ENCODE measurements at places on chromosomes 6 and 20. TPM values are rescaled to one million over a fixed set of nuclear protein-coding genes. Genes with fewer than 3 reads are reported as not detected.

The TMEM151B gene
- total RNA-seq, result not detected

The ZNF335 gene
- 43.3 TPM for total RNA-seq

The FRS3 gene
- total RNA-seq, result 8.3 TPM

The GHRH gene
- total RNA-seq, result not detected

The RIPPLY2 gene
- total RNA-seq, result not detected

The SYNDIG1 gene
- not detected for total RNA-seq

The RSPH9 gene
- not detected for total RNA-seq

The SYCP2 gene
- total RNA-seq, result 13.4 TPM

The POU3F2 gene
- total RNA-seq, result not detected

The PIGU gene
- 19.1 TPM for total RNA-seq

The SLC17A2 gene
- not detected for total RNA-seq

The THBD gene
- 0.22 TPM for total RNA-seq

The OSBPL2 gene
- total RNA-seq, result 47.2 TPM

The SSTR4 gene
- not detected for total RNA-seq

The CCM2L gene
- total RNA-seq, result not detected

The TRIM31 gene
- total RNA-seq, result not detected

The FAM83C gene
- total RNA-seq, result not detected

The SPATA25 gene
- 2.0 TPM for total RNA-seq

The LY6G6C gene
- not detected for total RNA-seq

The MYLK2 gene
- 0.39 TPM for total RNA-seq

The CST7 gene
- total RNA-seq, result 92.0 TPM

The ANKRD6 gene
- total RNA-seq, result 14.7 TPM

The LINC00237 gene
- 0.33 TPM for total RNA-seq

The CFAP61 gene
- total RNA-seq, result not detected

The PPP1R3G gene
- total RNA-seq, result 0.17 TPM

The MATN4 gene
- 0.14 TPM for total RNA-seq

The GCNT2 gene
- 7.5 TPM for total RNA-seq

The FGD2 gene
- total RNA-seq, result 9.8 TPM

The PRSS16 gene
- 0.86 TPM for total RNA-seq

The KCNK17 gene
- total RNA-seq, result not detected

The OTOR gene
- total RNA-seq, result not detected

The ZC2HC1B gene
- not detected for total RNA-seq

The TAGAP gene
- total RNA-seq, result 106 TPM

The RAB32 gene
- not detected for total RNA-seq

The ADA gene
- total RNA-seq, result 98.8 TPM

The ZNF165 gene
- 1.2 TPM for total RNA-seq

Data from activated naive CD8-positive, alpha-beta T cell treated with anti-CD3 and anti-CD28 coated beads, Interleukin-2, amount 10 ng/mL, durations not matched to agents 7 days and 5 days (primary cell).